ENCODE measurements at places on chromosomes 5 and 9.

DNA sequence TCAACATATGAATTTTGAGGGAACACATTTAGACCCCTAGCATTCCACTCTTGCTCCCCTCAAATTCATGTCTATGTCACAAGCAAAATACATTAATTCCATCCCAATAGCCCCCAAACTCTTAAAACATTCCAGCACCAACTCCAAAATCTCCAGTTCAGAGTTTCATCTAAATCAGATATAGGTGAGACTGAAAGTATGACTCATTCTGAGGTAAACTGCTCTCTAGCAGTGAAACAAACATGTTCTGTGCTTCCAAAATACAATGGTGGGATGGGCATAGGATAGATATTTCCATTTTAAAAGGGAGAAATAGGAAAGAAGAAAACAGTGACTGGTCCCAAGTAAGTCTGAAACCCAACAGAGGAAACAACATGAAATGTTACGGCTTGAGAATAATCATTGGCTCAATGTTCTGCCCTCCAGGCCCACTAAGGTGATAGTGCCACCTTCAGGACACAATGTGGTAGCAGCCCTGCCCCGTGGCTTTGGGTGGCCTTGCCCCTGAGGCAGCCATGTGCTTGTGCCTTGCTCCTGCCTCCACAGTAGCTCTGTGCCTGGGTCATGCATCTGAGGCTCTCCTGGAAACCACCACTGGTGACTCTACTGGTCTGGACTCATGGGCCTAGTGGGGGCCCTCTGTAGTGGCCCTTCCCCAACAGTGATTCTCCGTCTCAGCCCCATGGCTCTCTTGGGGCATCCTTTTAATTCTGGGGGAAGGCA, 36.4 kb upstream of the IPPK start:
- no peak for DNase-seq

- DNase-seq: peak; percentile 14
These were observed 43.9 kb upstream of the GLIPR2 start for GRCh38 chr9:36092509-36093215.

- no peak for DNase-seq
These were observed 1.3 kb upstream of the GNAQ start for GRCh38 chr9:78032730-78033457.

GRCh38 chr9:110638381-110638954, 30.1 kb upstream of the MUSK start:
- DNase-seq: no peak

DNA sequence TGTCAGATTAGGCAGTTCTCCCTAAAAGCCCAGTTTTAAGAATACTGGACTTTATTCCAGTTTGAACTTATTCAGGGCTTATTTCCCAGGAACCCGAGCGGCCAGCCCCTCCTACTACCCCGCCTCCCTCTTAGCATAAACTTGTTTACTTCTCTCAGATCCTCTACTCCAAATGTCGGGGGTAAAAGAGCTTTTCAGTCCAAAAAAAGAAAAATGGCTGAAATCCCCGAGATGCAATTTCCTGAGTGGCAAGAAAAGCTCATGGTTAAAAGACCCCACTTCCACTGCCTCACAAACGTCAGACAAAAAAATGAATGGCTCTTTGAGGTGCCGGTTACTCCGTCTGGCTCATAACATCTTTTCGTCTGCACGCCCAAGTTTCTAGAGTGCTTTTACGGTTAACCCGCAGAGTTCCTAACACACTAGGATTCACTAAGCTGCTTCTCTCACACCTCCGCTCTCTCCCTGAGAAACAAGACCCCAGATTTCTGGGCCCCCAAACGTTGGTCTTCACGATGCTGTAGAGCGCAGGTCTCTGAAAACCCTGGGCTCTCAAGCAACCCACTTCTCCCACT, 402 bp downstream of the BRD8 start:
- DNase-seq: no peak

DNA sequence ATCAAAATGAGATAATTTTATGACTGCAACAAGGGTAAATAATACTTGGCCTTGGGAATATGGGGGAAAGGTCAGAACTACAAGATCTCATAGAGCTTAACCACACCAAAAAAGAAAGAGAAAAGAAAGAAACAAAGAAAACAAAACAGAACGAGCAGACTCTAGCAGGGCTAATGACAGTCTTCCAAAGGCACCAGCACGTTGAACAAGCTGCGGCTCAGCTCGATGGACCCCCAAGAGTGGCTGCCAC, 689 bp downstream of the AK3 start:
- DNase-seq: no peak

GRCh38 chr9:112005939-112006338, 109.3 kb downstream of the UGCG start:
- DNase-seq: no peak

GRCh38 chr9:91727316-91727861, 222.6 kb downstream of the ROR2 start:
- no peak for DNase-seq

GRCh38 chr5:151745071-151745705, 13.2 kb downstream of the ATOX1 start:
- DNase-seq: peak; percentile 9

- DNase-seq: no peak
These were observed 15.9 kb downstream of the PCDHAC2 start for GRCh38 chr5:140982083-140982716.

DNA sequence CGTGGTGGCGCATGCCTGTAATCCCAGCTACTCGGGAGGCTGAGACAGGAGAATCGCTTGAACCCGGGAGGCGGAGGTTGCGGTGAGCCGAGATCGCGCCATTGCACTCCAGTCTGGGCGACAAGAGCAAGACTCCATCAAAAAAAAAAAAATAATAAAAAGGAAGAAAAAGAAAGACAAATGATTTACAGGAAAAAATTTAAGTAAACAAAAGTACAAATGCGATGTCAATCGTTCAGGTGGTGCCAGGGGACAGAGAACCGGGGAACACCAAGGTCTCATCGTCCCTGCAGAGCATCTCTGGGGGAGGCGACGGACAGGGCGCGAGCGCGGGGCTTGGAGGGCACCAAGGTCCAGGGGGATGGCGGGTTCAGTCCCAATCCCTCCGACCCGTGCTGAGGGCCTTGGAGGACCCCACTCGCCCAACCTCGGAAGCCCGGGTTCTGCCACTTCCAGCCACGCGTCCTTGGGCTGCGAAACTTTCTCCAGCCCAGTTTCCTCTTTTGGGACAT, 607 bp upstream of the HNRNPAB start:
- DNase-seq: no peak

GRCh38 chr5:134125039-134126015, 10.8 kb downstream of the TCF7 start:
- DNase-seq: no peak

DNA sequence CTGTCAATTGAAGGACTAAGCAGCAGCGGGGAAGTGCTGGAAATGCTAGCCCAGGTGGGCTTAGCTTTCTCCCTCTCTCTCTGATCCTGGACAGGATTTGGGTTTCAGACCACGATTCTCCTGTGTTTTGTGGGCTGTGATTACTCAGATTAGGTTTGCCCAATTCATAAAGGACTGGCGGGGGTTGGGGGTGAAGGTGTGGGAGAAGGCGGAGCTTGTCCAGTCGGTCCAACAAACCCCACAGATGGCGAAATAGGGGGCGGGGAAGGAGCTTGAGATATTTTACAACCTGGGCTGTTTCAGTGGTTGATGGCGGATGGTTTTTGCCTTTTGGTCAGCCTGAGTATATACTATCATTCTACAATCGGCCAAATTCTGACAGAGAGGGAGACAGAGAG, 35.2 kb downstream of the PCDHAC2 start:
- DNase-seq: no peak

DNA sequence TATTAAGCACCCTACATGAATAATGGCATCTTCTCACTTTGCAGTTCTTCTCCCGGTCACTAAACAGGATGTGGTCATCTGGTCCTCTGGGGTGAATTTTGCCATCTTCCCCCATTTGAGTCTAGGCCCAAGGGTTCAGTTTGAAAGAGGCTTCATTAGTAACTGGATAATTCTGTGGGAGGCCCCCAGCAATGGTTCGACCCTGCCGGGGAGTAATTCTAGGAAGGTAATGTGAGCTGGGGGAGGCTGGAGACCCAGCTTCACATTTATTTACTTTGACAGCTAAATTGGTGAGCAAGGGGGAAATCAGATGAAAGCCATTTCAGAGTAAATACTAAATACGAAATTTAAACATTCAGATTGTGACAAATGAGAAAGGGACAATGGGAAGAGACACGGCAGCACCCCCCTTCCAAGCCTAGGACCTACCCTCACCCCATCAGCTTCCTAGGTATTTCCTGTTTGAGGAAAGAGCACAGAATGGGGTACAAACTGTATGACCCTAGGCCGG, 4.1 kb upstream of the LHX6 start:
- DNase-seq: no peak

DNA sequence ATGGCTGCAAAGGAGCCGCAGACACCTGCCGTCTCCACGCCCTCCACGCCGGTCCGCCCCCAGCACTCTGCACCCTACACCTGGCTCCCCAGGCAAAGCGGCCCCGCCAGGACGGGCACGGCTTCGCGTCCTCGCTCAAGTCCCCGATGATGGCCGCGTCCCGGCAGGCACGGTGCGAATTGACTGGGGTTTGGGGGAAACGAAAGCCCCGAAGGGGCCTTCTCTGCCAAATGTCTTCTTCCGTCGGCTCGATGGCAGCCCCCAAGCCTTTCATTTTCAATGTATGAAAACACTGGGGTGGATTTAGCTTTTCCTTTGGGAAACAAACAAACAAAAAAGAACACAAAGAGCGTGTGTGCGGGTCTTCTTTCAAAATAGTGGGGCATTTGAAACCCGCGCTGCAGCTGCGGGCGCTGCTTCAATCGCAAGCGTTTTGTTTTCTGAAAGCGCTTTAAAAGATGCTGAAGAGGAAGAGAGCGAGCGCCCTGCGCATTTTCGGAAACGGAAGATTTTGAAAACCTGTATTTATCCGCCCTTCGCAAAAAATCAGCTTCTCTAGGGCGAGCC, 160.0 kb downstream of the RMI1 start:
- DNase-seq: no peak

- DNase-seq: no peak
These were observed 190.2 kb downstream of the ASTN2 start for GRCh38 chr9:117224695-117225094.

DNA sequence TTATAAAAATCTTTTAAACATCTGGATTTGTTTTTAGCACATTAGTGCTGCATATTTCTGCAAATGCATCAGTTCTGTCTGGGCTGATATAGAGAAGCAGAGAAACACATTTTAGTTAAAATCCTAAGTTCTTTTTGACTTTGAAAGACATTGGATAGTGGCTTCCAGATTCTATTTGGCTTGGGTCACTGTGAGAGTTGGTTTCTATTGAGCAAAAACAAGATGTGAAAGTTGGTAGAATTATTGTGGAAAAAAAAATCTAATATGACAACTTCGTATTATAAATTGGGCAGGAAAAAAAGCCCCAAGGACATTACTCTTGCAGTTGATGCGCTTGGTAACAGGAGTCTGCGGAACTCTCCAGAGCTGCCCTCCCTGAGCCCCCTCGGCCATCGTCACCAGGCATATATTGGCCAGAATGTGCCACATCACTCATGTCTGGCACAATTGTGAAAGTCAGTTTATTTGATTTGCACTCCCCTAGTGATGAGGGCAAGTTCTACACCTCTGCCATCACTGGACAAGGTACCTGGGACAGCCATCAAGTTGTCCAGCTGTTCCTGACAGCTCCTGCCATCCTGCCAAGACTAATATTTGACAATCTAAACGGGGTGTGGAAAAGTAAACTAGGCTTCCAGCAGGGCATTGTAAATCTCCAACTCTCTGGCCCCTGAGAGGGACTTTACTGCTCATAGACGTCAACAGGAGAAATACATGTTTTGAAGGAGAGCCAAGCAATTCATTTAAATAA, 334.5 kb downstream of the TENT4A start:
- DNase-seq: no peak

GRCh38 chr9:130156672-130157071, 15.5 kb upstream of the NCS1 start:
- DNase-seq: no peak

DNA sequence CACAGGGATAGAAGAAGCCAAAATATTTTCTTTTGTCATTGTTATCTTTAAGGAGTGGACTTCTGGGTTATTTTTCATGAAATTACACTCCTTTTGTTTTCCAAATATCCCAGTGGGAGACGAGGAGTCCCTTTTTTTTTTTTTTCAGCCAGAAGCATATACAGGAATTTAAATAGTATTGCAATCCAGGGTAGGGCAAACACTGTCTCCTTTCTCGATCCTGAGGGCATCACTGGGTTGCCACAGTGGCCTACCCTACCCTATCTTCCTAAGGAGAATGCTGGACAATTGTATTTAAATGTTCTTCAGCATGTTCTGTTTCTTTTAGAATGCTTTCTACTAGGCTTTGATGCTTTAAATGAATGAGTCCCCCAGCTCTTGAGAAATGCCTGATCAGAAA, 47.9 kb downstream of the LRRC70 start:
- no peak for DNase-seq

GRCh38 chr5:38408446-38409198, 147.8 kb downstream of the LIFR start:
- DNase-seq: no peak

GRCh38 chr5:136094913-136095641, 37.6 kb upstream of the SMAD5 start:
- no peak for DNase-seq

DNA sequence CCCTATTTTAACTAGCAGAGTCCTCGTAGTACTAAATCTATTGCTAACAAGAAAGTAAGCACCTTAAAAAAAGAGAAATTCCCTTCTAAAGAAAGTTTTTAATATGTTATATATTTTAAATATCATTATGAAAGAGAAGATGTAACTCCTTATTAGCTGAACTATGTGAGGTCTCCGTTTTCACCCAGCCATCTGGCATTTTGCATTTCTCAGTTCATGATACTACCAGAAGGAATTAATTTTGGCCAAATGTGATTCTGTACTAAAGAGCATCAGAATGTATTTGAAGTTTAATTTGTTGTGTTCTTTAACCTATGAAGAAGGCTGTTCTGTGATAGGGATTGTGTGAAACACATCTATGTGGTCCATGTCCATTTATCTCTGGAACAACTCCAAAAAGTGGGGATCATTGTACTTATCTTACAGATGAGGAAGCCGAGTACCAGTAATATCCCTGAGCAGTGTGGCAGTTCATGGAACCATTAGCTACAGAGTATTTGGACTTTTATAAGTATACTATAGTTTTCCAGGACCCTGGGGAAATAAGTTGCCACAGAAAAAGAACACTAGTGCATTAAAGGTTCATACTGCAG, 29.8 kb downstream of the TNFAIP8 start:
- no peak for DNase-seq

DNA sequence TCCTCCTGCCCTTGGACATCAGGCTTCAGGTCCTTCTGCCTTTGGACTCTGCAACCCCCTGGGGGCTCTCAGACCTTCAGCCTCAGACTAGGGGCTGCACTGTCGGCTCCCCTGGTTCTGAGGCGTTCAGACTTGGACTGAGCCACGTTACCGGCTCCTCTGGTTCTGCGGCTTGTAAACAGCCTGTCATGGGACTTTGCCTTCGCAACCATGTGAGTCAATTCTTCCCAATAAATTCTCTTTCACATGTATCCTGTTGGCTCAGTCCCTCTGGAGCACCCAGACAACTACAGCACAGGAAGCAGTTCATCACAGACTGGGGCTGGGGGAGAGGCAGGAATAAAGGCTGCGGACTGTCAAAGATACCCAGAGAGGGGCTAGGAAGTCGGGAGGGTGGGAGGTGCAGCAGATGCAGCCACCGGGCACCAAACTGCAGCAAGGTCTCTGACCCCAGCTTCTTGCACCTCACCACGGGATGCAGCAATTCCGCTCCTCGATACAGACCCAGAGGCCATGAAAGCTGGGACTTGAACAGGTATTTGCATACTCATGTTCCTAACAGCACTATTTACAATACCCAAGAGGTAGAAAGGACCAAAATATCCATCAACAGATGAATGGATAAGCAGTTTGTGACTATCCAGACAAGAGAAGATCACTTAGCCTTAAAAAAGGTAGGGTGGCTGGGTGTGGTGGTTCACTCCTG, 100.8 kb downstream of the COL23A1 start:
- no peak for DNase-seq

All from activated effector memory CD4-positive, alpha-beta T cell treated with Interleukin-2 at 50 U/mL for 16 hours (primary cell).